Effector CD4-positive, alpha-beta T cell (primary cell): ENCODE measurements at places on chromosomes 4 and X.

GRCh38 chrX:154059729-154060245 is 37.7 kb downstream of the MECP2 start:
- DNase-seq, result no peak

DNA sequence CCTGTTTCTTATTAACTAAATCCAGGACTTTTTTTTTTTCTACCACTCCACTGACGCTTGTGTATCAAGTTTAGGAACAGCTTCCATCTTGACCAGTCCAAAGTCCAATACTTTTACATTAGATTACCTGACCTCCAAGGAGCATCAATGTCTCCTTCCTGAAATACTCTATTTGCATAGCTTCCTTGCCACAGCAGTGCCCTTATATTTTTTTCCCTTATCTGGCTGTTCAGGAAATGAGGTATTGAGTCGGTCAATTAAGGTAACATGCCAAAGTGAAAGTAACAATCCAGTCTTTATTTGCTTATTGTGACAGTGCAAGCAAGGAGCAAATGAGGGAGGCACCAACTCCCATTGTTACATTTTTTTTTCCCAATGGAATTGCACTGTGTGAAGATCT is 730.8 kb upstream of the NDST4 start:
- DNase-seq, result no peak

GRCh38 chr4:156983366-156983765 is 11.8 kb upstream of the PDGFC start:
- no peak for DNase-seq

DNA sequence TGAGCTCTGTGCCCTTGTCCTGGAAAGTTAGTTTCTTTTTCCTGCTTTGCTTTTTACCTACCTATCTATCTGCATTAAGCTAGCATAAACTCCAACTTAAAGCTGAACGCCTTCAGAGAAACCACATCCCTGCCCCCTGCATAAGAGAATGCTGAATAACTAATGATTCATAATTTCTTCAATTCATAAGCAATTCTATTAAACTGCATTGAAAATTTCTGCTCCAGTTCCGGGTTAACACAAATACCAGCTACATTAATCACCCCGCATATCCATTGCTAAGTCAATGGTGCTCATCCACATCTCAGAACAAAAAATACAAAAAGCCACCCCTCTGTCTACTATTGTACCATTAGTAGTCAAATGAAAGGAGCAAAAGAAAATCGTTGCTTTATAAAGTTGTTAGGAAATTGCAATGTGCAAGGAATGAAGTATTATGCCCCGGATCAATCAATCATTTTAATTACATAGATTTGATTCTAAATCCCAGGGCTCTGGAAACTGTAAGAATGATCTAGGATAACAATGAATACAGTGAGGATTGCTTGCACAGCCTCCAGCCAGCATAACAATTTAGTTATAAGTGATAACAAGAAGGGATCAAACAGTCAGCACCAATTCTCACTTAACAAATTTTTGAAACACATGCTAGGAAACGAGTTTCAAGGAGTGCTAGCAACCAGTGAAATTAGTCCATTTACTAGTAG is 106.8 kb downstream of the ELOVL6 start:
- no peak for DNase-seq

DNA sequence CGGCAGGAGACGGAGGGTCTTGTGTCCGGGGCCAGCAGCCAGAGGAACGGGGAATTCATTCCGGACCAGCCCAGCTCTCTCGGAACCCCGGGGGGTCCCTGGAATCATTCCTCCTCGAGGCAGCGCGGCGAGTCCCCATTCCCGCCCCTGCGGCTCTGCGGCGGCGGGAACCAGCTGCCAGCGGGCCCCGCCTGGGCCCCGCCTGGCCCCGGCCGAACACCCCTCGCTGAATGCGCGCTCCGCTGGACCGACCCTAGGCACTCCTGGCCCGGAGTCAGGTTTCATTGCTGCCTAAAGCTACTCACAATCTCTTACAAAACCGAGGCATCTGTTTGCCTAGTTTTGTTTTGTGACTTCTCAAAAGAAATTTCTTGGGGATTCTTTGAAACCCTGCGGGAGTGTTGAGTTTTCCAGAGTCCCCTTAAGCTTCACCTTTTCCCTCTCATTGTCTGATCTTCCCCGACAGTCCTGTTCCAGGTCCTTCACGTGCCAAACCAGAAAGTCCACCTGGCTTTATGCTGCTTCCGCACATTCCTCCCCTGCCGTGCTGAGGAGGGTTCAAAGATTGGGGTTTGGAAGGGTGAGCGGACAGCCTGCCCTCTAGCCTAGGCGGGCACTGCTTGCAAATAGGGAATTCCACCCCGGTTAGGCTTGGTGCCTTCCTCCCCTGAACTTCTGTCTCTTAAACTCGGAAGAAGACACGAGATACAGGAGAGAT is 789 bp downstream of the ARHGAP10 start:
- no peak for DNase-seq

GRCh38 chrX:21379991-21380390 is 5.8 kb downstream of the CNKSR2 start:
- no peak for DNase-seq

GRCh38 chr4:142203505-142203904 is 567.1 kb downstream of the IL15 start:
- no peak for DNase-seq

DNA sequence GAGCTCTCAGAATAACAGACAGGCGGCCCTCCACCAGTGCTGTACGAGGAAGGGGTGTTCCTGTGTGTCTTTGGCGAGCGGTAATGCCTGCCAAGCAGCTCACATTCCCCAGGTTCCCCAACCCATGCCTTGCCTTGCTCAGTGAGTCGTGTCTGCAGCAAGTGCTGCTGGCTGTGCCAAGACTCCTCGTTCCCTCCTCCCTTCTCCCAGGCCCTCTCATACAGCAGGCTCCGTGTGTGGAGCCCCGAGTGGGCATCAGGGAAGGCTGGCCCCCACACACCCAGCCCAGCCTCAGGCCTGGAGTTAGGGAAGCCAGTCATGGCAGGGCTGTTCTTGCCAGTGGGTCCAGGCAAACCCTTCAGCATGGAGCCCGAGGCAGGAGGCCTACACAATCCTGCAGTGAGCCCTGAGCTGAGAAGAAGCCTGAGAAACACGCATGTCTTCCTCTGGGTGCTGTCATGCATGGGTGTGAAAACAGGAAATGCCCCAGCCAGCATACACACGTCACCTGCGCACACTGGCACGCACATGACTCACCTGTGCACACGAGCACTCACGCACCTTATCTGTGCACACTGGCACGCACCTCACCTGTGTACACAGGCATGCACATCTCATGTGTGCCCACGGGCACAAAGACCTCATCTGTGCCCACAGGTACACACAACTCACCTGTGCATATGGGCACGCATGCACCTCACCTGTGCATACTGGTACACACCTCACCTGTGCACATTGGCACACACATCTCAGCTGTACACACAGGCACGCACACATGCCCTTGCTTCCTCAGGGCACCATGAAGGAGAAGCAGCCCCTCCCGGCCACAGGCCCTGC is 238.7 kb downstream of the DHRSX start:
- DNase-seq, result no peak

- no peak for DNase-seq
Measured at GRCh38 chr4:172850838-172851237, 317.8 kb upstream of the GALNT7 start.

DNA sequence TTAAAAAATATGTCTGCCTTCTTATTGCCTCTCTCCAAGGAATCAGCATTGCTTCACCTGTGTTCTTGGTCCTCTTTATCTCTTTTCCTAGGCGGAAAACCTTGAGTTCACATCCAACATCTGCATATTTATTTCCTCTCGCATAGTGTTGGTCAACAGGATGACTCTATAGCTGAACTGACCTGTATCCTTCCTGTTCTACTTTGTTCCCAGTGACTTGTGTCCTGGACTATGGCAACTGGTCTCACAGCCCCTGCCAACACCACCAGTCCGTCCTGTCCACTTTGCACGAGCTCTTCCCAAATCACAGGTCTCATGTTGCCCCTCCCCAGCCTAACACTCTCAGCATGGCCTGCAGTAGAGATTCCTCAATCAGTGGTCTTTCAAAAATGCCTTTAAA is 2.0 kb downstream of the DIPK2B start:
- no peak for DNase-seq

- DNase-seq, result no peak
Measured at GRCh38 chr4:157514711-157515110, 294.2 kb downstream of the GRIA2 start.

DNA sequence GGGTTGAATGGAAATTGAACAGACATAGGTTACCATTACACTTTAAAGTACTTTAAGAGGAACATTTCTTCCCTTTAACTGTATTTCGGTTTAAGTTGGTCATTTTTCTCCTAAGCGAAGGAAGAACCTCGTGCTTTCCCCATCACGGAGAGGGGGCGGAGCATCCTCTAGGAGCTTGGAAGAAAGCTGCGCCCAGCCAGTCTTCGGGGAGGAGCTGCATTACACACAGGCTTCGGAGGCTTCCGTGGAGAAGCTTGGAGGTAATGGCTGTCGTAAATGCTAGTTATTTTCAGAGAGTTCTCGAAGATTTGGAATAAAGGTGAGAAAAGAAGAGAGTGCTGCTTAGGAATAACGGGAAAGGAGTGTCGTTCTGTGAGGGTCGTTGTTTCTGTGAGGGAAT is at the start of gene PWWP3B:
TSS of gene PWWP3B (plus strand) at position 199 of the 400 bp plus-strand sequence. CDS start 37,128 bp downstream, outside the sequence.
- no peak for DNase-seq

DNA sequence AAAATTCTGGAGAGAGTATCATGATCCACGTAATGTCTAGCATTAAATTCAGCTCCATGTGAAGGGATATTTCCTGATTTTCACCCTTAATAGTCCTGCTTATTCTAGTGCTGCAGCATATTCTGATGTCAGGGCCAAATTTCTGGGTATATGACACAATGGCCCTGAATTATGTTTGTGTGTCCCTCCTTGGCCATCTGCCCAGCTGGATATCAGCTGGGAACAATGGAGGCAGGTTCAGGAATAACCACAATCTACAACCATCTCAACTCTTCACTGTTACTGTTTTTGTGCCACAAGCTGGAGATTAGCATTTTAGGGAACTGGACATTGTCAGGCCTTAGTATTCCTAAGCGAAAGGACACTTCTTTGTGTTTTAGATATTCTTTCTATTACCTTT is 3.5 kb downstream of the GLRB start:
- no peak for DNase-seq

DNA sequence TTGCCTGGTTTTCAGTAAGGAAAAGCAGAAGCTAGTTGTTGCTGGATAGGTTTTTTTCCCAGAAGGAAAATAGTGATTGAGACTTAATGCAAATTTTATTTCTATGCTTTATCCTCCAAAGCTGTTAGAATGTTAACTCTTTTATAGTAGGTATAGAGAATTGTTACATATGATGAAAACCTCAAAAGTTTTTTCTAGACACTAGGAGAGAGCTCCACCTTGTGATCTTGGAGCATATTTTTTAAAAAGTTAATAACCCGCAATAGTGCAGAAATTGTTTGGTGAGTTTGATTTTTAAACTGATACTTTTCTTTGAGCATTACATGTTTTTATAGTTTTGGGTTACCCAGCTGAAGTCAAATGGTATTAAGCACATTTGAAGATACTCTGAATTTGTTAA is 56.5 kb downstream of the STAG2 start:
- DNase-seq, result no peak

DNA sequence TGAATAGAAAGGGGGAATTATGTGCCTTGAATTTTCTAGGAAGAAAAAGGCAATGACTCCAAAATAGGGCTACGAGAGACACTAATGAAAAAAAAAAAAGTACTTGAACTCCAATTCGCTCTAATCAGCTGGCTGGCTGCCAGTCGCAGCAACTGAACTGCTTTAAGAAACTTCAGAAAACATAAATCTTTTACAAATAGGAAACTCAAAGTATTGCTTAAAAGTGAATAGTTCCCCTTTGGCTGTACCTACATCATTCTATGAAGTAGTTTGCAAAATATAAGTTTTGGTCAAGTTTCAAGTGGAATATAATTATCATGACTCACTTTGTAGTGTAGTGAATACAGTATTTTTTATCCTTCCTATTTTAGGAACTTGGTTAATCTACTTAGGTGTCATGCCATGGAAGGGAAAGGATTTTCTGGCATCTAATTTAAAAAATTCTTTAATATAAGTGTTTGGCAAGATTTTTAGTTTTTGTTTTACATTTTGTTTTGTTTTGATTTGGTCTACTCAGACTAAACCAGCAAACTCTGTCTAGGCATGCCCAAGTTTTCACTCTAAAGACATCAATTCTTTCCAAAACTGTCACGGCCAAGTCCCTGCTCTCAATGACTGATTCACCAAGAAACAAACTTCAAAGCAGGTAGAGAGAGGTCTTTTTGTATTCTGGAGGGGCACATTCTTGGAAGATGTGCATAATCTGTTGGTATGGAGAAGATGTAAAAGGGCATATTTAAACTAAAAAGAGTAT is 382.4 kb upstream of the GALNT7 start:
- no peak for DNase-seq

DNA sequence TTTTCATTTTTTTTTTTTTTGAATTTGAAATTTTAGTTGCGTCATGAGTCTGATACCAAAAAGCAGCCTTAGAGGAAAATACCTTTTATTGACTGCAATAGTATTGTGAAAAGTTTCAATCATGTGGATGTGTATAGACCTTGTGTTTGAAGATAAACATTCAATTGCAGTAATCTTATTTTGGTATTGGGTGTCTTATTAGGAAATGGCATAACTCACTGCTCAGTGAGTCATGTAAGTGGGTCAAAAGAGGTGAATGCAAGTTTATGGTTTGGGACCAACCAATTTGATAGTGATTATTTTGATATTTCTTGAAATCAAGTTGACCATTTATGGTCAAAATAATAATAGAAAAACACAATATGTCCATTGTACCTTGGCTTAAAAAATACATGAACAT is 627.8 kb upstream of the SLIT2 start:
- DNase-seq, result no peak

DNA sequence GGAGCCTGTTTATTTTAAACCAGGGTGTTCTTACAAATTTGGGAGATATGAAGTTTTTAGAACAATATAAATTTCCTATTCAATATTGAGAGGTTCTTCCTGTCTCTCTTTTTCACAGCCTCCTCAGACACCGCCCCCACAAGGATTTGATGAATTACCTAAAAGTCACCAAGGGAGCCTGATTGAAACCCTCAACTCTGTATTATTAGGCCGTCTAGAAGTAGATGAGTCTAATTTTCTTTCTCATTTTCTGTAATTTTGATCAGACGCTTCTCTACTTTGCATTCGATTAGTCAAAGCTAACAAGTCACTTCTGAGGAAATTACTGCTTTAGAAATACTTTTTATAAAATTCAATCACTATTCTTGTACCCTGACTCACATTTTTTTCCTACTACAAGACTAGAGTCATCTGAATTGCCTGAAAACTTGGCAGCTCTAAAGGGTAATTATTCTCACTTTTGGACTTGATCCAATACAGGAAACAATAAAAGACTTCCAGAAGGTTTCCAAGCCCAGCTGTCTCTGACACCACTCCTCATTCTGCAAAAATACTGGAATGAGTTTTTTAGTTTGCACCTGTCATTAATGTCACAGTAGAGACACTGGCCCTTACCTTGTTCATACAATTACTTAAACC is 111.2 kb downstream of the ELOVL6 start:
- DNase-seq, result no peak

- no peak for DNase-seq
Measured at GRCh38 chr4:41448934-41449333, 89.0 kb upstream of the LIMCH1 start.

DNA sequence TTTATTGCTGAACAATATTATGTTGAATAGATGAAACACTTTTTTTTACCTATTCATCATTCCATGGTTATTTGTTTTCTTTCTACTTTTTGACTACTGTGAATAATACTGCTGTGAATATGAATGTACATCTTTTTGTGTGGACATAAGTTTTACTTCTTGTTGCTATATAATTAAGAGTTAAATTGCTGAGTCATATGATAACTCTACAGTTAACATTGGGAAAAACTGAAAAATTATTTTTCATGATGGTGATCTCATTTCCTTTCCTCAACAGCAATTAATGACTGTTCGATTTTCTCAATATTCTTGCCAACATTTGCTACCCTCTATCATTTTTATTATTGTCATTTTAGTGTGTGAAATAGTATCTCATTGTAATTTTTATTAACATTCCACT is 106.9 kb upstream of the TECRL start:
- no peak for DNase-seq
